ENCODE measurements at places on chromosomes 3 and 15.

- no peak for DNase-seq
Observed at GRCh38 chr15:38231436-38231835, 21.2 kb upstream of the SPRED1 start.

DNA sequence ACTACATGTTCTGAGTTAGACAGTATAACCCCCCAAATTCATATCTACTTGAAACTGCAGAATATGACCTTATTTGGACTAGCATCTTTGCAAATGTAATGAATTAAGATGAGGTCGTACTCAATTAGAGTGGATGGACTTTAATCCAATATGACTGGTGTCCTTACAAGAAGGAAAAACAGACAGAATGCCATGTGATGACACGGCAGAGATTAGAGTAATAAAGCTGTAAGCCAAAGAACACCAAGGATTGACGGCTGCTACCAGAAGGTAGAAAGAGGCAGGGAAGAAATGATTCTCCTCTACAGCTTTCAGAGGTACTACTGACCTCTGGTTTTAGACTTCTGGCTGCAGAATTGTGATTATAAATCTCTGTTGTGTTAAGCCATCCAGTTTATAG lies 30.3 kb downstream of the GALK2 start:
- no peak for DNase-seq

GRCh38 chr3:170531657-170532335 lies 54.1 kb downstream of the SLC7A14 start:
- DNase-seq, result no peak

DNA sequence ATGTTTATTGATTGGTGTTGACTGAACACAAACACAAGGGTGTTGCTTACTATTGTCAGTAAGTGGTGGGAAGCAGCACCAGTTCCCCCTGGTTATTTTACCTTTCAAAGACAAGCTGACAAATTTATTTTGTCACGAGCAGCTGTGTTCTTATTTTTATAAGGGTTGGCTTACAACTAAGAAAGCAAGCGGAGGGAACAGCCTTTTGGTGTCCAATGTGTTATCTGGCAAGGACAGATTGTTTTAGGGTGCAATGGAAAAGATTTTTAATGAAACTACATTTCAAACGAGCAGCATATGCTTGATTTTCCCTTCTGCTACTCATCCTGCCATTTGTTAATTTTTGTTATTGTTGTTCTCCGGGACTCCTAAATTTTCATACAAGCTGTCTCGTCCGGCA lies 920.6 kb upstream of the CFAP20DC start:
- DNase-seq, result no peak

DNA sequence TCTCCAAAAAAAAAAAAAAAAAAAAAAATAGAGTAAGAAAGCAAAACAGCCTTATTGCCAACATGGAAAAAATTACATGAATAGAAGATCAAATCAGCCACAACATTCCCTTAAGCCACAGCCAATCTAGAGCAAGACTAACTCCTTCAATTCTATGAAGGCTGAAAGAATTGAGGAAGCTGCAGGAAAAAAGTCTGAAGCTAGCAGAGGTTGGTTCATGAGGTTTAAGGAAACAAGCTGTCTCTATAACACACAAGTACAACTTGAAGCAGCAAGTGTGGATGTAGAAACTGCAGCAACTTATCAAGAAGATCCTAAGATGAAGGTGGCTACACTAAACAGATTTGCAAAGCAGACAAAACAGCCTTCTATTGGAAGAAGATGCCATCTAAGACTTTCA lies 9.3 kb downstream of the PARL start:
- no peak for DNase-seq

- no peak for DNase-seq
Observed at GRCh38 chr15:79432345-79433275, 474 bp downstream of the MINAR1 start.

GRCh38 chr3:194251461-194251860 lies 99.7 kb downstream of the CPN2 start:
- no peak for DNase-seq

DNA sequence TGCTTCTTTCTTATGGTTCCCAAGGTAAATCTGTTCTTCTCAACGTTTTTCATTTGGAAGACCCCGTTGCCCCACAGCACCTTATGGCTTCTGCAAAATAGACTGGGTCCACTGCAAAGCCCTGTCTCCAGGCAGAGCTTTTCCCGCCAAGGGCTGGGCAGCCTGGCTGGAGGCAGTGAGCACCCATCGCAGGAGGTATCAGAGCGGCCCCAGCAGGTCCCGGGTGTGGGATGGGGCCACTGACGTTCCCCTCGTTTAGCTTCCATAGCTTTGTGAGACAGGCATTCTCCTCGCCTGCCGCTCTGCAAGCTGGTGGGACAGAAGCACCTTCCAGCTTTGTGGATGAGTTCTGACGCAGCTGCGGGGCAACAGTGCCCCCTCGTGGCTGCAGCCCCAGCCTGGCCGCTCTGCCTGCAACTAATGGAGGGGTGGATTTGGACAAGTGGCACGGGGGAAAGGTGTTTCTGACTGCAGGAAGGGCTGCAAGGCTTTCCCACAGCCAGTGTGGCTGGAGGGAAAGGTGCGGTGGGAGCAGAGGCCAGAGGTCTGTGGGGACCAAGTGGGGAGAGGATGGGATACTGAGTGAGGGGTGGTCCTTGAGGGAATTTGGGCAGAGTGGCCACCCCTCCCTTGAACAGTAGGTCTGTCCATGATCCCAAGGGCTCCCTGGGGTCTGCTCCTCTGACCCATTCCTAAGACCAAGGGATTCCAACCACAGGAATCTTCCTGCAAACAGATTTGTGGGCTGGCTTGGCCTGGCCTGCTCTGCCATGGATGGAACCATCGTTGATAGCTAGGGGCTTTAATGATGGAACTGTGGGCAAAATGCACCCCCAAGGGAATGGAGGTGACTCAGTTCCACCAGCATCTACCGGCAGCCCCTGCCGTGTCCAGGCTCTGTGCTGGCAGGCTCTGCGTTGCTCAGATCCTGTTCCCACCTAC lies 99.4 kb downstream of the FBLN2 start:
- DNase-seq, result peak; percentile 66

GRCh38 chr3:107850681-107851080 lies 240.2 kb downstream of the CD47 start:
- no peak for DNase-seq

DNA sequence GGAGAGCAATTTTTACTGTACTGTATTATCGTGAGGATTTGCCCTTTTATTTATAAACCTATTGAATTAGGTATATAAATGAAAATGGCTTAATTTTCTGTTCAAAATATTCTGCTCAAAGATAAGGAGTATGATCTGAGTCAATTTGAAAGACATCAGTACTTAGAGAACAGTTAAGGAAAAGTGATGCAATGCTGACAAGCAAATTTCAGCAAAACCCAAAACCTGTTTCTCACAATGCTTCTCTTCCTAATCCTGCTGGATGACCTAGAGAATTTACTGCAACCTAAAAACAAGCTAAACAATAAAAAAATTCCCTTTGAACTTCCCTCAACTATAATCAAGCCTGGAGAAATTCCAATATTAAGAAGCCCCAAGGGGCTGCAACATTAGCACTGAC lies 82.7 kb downstream of the RFX7 start:
- DNase-seq, result no peak

DNA sequence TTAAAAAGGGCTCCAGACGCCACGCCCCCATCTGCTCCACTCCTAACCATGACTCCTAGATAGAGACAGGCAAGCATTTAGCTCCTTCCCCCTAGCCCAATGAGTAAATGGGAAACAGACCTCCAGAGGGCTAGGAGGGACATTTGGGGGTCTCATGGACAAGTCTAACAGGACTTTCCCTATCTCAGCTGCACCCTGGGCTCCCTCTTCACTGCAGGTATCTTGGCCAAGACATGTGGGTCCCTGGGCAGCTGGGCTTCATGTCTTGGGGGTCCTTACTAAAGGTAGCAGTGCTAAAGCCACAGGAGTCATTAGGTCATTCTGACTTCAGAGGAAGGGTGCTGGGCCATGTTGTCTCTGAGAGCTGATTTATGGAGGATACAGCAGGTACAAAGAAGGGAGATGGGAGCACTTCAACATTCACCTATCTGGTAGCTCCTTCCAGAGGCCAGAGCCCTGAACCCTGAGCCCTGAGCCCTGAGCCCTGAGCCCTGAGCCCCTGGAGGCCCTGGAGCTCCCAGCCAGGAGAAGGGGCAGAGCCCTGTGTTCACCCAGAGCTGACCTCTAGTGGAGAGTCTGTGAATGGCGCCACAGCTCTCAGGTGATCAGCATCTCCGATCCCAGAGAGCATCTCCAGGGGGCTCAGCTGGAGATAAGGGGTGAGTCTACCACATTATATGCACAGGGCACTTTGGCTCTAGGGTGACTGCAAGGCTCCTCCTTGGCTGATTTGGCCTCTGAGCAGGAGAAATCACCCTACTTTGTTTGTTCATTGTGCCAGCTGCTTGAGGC lies 40.1 kb upstream of the EPHB1 start:
- DNase-seq, result no peak

- DNase-seq, result no peak
Observed at GRCh38 chr3:101936419-101937356, 87.4 kb downstream of the NFKBIZ start.

GRCh38 chr3:177567833-177568232 lies 370.6 kb upstream of the TBL1XR1 start:
- no peak for DNase-seq

DNA sequence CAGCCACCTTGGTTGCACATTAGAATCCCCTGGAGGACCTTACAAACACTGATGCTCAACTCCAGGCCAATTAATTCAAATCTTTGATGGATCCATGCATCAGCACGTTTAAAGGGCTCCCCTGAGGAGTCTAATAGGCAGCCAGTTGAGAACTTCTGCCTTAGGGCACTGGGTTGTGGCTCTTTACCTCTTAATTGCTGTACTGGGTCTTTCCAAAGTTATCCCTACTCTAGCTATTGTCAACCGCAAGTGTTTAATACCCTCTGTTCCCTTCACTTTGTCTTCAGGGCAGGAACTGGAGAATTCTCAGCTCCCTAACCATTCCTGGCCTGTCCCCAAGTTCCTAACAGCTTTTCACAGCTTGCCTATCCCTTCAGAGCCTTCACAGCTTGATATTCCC lies 15.0 kb upstream of the FAM174B start:
- no peak for DNase-seq

GRCh38 chr15:39579487-39580116 lies 1.3 kb upstream of the THBS1 start:
- no peak for DNase-seq

GRCh38 chr3:45252826-45253225 lies 26.7 kb upstream of the TMEM158 start:
- DNase-seq, result no peak

DNA sequence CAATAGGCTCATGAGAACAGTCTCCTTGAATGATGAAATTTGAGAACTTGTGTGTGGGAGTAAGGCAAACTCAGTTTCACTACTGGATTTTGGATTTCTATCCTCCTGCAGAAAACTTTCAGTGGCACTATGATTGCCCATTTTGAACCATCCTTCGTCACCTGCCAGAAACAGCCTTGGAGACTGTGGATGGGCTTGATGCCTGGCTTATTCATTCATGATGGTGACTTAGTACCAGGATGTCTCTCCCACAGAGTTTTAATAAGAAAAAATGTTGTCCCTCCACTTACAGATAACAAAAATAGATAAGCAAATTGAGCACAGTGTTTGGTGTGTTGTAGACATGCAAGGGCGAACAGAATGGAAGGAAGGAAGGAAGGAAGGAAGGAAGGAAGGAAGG lies 53.5 kb upstream of the CPNE4 start:
- DNase-seq, result no peak

DNA sequence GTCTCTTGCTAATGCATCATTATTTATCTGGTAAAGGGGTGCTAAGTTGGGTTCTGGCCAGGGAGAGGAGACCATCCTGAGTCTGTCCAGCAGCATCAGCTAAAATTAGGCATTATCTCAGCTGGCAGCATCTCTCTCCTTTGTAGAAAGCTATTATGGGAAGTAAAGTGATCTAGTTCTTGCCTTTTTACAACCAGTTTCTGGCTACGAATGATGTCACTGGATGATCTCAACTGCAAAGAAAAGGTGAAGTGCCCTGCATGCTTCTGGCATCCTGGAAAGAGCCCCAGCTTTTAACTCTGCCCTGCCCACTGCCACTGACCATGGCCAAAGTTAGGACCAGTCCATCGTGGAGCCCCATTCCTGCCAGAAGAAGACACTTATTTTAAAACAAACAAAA lies 37.1 kb upstream of the IL12A start:
- no peak for DNase-seq

DNA sequence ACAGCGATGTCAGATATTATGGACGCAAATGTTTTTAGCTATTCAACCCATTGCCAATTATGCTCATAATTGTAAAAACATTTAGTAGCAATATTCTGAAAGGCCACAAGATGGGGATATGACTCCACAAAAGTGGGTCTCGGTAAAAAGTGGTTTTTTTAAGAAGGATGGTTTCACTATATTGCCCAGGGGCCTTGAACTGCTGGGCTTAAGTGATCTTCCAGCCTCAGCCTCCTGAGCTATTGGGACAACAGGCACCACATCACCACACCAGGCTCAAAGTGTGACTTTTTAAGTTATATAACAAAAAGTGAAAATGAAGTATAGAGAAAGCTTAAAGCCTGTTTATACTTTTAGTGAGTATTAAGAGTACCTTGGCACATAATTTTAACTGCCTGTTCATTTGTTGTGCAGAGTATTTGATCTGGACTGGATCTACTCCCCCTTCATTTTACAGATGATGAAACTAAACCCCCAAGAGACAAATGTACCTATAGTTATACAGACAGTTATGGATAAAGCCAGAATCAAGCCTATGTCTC lies 9.4 kb downstream of the NAA50 start:
- no peak for DNase-seq

GRCh38 chr3:80465746-80466145 lies 697.9 kb upstream of the ROBO1 start:
- no peak for DNase-seq

DNA sequence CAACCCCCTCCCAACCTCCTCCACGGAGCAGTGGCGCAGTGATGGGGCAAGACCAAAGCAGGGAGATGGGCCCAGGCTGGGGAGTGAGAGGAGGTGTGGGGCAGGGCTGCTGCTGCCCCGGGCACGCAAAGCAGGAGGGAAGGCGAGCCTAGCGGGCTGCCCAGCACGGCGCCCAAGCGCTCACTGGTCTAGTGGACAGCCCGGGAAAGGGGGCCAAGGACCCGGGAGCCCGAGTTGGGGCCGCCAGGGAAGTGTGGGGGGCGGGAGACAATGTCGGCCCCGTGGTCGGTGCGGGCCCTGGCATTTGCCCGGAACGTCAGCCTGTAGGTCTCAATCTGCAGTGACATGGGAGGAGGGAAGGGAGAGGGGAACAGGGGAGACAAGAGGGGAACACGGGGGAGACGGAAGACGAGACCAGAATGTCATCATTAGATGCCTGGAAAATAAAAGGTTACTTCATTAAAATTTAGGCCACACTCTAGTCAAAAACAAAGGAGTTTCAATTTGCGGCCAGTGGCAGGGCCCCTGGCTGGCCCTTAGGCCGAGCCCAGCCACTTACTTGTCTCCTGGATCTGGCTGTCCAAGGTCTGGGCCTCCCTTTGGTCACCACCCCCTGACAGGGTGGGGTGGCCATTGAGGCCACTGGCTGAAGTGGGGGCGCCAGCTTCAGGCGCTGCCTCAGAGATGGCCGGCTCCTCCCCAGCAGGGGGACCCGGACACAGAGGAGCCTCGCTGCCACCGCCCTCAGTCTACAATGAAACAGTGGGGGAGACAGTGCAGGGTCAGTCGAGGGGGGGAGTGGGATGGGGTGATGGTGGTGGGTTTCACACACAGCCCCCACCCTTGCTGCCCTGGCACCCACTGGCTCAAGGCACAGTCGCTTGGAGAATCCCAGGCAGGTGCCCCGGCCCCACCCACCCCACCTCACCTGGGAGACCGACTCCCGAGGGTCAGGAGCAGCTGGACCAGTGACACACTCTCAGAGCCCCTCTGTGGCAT lies 50.0 kb downstream of the DHX30 start:
- DNase-seq, result no peak

GRCh38 chr15:45810201-45810600 lies 175.4 kb downstream of the SQOR start:
- no peak for DNase-seq

All from stimulated activated CD8-positive, alpha-beta memory T cell treated with anti-CD3 and anti-CD28 coated beads, Interleukin-15, amount 100 ng/mL, for 24 hours (primary cell).